ENCODE measurements at places on chromosomes 7 and 10.

DNA sequence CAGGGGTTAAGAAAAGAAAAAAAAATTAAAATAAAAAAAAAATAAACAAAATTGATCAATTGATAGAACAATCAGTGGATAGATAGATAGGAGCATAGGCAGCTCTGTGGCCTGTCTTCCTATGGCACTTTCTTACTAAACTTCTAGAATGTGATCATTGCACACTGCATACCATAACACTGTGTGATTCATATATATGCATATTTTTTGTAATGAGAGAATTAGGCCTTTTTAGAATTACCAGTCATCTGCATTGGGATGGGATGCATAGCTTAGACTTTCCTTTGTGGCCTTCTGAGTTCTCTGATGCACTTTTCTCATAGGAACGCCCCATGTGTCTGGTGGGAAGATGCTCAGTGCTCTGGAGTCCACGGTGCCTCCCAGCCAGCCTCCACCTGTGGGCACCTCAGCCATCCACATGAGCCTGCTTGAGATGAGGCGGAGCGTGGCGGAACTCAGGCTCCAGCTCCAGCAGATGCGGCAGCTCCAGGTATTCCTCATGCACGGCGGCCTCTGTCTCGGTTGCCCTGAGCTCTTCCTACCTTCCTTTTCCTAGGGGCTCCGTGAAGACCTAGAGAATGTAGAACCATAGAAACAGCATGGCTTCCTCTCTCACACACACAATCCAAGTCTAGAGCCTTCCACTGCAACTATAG lies 222.5 kb downstream of the ARHGAP21 start:
- no peak for DNase-seq

- DNase-seq: no peak
Observed at GRCh38 chr10:6197321-6197720, 5.4 kb upstream of the PFKFB3 start.

DNA sequence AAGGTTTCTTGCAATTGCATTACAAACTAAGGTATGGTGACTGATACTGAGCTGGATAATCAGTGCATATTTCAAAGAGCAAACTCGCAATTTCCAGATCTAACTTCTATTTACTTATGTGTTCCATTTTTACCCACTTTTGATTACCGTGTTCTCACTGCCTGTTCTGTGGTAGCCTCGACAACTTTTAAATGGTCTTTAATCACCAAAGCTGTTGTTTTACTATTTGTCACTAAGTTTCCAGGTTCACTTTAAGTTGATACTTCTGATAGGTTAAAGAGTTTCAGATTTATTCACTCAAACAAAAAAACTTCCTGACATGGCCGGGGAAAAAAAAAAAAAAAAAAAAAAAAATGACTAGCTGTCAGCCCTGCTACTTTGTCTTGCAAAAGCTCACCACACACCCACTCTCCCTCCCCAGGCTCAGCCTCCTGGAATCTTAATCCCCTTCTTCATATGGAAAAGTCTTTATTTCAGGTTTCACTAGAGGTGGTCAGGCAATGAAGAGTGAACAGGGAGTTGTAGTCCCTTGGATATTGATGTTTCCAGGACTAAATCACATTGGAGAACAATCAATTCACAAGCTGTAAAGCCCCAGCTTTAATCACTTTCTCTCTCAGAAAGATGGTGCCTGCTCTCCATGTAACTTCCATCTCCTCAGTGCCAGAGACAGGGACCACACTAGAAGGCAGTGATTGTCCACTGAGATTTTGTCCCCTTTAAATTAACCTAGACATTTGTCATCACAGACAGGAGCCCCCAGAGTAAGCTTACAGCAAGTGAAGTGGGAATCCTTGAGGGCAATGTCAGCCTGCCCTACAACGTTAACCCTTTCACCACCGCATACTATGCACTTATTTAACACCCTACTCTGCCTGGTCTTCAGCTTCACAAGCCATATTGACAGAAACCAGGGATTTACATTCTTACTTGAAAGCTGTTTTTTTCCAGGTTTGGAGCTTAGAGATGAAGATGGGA lies 749.1 kb upstream of the SORCS1 start:
- no peak for DNase-seq

DNA sequence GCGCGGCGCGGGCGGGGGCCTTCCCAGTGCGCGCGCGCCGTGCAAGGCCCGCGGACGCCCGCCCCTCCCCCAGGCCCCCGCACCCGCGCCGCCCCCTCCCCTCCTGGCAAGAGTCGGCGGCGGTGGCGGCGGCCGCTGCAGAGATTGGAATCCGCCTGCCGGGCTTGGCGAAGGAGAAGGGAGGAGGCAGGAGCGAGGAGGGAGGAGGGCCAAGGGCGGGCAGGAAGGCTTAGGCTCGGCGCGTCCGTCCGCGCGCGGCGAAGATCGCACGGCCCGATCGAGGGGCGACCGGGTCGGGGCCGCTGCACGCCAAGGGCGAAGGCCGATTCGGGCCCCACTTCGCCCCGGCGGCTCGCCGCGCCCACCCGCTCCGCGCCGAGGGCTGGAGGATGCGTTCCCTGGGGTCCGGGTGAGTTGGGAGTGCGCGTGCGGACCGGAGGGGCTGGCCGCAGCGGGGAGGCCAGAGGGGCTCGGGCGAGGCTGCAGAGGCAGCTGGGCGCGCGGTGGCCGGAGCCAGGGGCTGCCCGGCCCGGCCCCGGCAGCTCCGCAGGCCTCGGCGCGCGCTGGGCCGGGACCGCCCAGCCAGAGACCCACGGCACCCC lies at the start of gene BMPR1A:
Gene BMPR1A, plus strand, starts transcription at position 109 of the 602 bp plus-strand sequence. CDS start 119,400 bp downstream, outside the sequence.
- no peak for DNase-seq

DNA sequence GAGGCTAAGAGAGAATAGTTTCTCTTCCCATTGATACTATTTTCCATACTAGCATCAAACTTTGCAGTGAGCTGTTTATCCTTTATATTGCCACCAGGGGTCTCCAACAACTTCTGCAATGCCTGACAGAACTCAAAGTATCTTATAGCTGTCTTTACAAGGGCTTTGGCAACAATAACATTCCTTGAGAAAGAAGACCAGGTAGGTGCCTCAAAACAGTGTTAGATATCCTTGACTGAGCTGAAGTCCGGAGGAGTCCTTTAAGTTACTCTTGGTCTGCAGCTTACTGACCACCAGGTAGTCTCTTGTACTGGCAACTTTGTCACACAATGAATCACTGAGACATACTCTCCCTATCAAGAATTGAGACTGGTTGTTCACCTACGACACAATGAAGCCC lies 30.0 kb upstream of the TES start:
- DNase-seq: no peak

- no peak for DNase-seq
Observed at GRCh38 chr10:26219676-26220075, 3.1 kb downstream of the GAD2 start.

DNA sequence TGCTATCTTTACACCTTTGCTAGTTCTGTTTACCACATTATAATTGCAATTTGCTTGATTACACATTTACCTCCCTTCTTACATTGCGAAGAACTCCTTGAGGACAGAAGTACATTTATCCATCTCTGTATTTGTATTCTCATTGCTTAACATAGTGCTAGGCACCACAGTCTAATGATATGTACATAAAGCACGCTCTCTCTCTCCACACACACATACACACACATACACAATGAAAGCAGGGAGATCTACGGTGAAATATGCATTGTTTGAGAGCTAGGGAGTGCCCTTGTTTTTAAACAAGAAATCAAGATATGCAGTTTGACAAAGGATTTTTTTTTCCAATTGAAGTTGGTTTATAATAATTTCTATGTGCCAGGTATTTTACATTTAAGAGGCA lies 148.7 kb downstream of the BMPER start:
- DNase-seq: no peak
